ENCODE measurements at places on chromosomes 6 and 20. TPM values are rescaled to one million over a fixed set of nuclear protein-coding genes. Genes with fewer than 3 reads are reported as not detected.

The PPP1R3G gene
- 0.05 TPM for total RNA-seq

The CCDC170 gene
- not detected for total RNA-seq

The RNGTT gene
- total RNA-seq: 21.3 TPM

The TSPO2 gene
- not detected for total RNA-seq

The KCNK15 gene
- not detected for total RNA-seq

The TMEM30A gene
- total RNA-seq: 70.2 TPM

The TNFRSF6B gene
- 1.0 TPM for total RNA-seq

The HLA-DRB1 gene
- 51.4 TPM for total RNA-seq

The MRPS18B gene
- total RNA-seq: 41.4 TPM

The SUMO4 gene
- 10.2 TPM for total RNA-seq

The AGER gene
- 47.1 TPM for total RNA-seq

The SRF gene
- 40.8 TPM for total RNA-seq

The HRH3 gene
- not detected for total RNA-seq

The KCNG1 gene
- not detected for total RNA-seq

The TRIM31 gene
- not detected for total RNA-seq

The SLC2A10 gene
- total RNA-seq: not detected

The ARMC12 gene
- 1.6 TPM for total RNA-seq

The GGTLC1 gene
- total RNA-seq: not detected

The ZC3H12D gene
- total RNA-seq: 10.7 TPM

The OPRM1 gene
- not detected for total RNA-seq

The C6orf52 gene
- 1.1 TPM for total RNA-seq

The SIRPB1 gene
- total RNA-seq: 4.5 TPM

The SNAI1 gene
- 0.15 TPM for total RNA-seq

The KPNA5 gene
- total RNA-seq: 14.1 TPM

The CST2 gene
- not detected for total RNA-seq

The FAXC gene
- total RNA-seq: 0.07 TPM
